DMS79 treated with DMSO at 0.1 percent for 48 hours (cell line): ENCODE measurements at places on chromosomes 2 and 18.

DNA sequence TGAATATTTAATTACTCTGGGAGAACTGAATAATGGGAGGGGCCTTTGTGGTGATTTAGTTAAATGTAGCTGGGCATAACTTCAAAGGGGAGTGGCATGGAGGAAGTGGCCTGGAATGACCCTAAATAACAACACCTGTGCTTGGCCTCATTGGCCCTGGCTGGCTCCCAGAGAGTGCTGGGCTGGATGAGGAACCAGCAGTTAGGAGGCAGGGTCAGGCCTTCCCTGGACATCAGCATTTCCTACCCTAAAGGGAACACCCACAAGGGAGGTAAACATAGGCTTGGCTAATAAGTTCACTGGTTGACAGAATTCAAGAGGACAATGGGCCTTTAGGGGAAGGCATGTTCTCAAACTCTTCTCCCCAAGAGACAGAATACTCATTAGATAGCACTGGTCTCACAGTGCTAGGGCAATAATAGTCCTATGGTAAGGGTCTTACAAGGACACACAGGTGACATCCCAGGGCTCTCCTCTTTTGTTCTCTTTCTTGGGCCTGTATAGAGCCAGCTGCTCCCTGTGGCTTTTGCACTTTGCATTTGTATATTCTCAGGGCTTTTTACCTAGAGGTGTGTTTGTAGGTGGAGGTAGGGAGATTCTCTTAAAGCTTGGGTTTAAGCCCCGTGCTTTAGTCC, 106.8 kb downstream of the ZNF519 start:
- no peak for DNase-seq

GRCh38 chr2:233482616-233483015, 84.0 kb downstream of the USP40 start:
- no peak for DNase-seq

- DNase-seq = no peak
Measured at GRCh38 chr2:121603185-121603584, 46.1 kb downstream of the CLASP1 start.

DNA sequence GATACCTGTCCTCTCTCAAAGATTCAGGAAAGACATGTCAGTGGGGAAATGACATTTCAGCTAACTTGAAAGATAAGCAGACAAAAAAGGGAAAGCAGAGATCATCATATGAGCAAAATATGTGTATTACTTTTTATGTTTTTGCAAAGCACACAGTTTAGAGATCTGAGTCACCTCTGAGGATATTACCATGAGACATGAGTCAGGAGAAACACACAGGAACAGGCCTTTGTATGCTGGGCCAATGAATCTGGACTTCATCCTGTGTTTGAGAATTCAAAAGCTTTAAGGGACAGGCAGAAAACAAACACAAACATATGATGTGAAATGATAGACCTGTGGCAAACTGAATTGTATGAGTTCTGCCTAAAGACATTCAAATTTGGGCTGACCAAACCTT, 306.0 kb upstream of the EPC2 start:
- no peak for DNase-seq

- no peak for DNase-seq
Measured at GRCh38 chr2:159246325-159246988, 40.0 kb downstream of the WDSUB1 start.

DNA sequence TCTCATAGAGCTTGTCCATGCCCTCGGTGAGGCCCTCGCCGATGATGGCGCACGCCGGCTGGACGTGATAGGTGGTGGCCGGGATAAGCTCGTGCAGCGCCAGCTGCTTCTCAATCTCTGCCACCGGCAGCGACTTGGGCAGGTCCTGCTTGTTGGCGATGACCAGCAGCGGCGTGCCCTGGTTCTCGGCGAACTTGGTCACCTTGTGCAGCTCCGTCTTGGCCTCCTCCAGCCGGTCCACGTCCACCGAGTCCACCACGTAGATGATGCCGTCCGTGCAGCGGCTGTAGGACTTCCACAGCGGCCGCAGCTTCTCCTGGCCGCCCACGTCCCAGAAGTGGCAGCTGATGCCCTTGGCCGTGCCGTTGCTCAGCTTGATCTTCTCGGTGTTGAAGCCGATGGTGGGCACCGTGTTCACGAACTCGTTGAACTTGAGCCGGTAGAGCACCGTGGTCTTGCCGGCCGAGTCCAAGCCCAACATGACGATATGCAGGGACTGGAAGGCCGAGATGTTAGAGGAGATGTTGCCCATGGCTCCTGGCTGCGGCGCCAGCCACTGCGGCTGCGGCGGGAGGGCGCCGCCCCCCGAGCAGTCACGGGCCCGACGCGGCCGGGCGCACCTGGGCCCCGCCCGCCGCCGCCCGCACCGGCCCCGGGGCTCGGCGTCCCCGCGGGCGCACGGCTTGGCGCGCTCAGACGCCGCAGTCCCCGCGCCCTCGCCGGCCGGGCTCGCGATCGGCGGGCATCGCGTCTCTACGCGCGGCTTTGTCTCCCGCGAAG, 636 bp downstream of the ARL4C start:
- DNase-seq = peak; percentile 38

DNA sequence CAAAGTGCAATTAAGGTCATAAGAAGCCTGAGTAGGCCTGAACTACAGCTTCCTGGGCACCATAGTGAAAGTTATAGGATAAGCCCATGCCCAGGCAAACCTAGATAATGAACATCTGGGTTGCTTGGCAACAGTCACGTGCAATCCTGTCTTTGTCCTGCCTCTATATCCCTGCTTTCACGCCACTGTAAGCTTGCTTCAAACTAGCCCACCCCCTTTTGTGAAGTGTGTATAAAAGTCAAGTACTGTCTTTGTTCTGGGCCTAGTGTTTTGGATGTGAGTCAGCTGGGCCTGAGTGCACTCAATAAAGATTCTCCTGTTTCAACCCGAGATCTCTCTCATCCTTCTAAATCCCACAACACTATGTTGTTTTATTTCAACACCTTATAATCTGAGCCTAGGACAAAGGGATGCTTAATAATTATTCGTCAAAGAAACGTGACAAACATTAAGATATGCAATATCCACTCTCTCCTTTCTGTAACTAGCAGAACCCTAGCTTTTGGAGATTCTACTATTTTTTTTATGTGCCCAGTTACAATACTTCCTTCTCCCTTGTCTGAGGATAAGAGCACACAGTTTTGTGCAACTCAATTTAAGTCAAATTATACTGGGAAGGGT, 927.8 kb downstream of the SUCLG1 start:
- DNase-seq = no peak
